ENCODE measurements at places on chromosomes 12 and 14.

GRCh38 chr14:48454887-48455286 is 779.5 kb upstream of the MDGA2 start:
- H3K36me3 ChIP-seq = no peaks in the 10 kb centered on the region
- H3K27me3 ChIP-seq = no peaks in the 10 kb centered on the region
- no peak overlapping the region for H3K27ac ChIP-seq
- H3K4me1 ChIP-seq = no peaks in the 10 kb centered on the region
- DNase-seq = no peak
- H3K4me3 ChIP-seq = no peak overlapping the region

DNA sequence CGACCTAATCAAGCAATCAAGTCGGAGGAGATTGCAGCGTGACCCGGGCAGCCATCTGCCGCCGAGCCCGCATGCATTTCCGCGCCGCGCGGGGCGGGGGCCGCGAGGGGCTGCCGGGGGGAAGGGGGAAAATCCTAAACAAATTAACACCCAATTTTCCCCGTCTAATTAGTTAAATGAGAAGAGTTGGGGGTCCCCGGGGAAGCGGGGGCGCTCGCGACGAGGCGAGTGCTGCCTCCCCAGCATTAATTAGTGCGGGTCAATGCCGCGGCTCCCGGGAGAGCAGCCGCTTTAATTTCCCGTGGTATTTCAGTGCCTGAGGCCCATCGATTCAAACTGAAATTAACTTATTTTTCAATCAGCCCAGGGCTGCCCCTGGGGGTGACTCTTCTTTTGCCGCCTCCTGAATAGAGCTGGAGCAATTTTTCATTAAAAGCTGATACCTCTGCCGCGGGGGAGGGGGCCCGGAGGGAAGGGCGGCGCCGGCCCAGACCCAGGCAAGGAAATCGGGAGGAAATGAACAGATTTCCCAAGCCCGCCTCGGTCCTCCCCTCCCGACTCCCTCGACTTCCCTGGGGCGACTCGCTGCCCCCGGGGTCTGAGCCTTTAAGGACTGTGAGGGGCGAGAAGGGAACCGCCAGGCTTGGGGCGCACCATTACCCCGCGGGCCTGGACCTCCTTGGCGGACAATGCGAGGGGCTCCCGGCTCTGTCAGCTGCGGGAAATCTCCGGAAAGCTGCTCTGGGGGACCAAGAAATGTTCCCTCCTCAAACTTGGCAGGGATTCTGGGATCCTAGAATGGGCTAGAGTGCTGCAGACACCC is 18.9 kb downstream of the VSX2 start:
- peaks cover 28% of the 10 kb centered on the region for H3K27me3 ChIP-seq
- H3K4me1 ChIP-seq = peaks cover 3% of the 10 kb centered on the region
- no peak overlapping the region for H3K27ac ChIP-seq
- H3K4me3 ChIP-seq = peak overlapping the region; percentile 77
- no peak for DNase-seq

DNA sequence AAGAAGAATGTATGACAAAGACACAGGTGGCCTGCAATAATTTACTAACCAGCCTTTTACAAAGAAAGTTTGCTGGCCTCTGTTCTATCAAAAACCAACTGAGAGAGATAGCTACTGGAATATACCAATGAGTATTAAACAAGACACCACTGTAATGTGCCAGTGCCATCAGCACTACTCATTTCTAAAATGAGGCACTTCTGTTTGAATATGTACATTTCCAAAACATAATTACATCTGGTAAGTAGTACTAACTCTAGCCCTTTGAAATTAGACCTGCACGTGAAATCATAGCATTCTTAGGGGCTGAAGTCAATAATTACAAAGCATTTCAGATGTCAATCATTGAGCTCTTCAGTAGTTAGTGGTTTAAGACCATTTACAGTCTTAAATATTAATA is 6.9 kb upstream of the SYCP3 start:
- peaks cover 4% of the 10 kb centered on the region for H3K4me1 ChIP-seq
- H3K27me3 ChIP-seq = no peaks in the 10 kb centered on the region
- no peak for DNase-seq
- H3K36me3 ChIP-seq = peaks cover 46% of the 10 kb centered on the region

DNA sequence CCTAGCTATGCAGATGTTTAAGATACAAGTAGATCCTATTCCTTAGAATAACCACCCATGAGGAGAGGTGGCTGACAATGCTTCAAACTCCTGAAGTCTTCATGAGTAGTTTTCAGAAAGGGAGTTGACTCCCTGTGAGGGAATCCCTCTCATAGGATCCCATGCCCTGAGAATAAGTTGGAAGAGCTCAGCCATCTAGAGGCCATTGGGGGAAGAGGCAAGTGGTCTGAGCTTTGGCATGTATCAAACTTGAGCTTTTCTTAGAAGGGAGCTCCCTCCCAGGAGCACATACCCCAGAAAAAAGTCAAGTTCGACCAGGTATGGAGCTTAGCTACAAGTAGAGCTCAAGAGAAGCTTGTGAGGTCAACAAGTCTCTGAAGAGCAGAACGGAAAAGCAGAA is 165.7 kb upstream of the RBM19 start:
- H3K4me1 ChIP-seq = no peaks in the 10 kb centered on the region
- no peaks in the 10 kb centered on the region for H3K36me3 ChIP-seq
- no peak for DNase-seq
- H3K27me3 ChIP-seq = no peaks in the 10 kb centered on the region

GRCh38 chr12:131092901-131093603 is 139.3 kb downstream of the ADGRD1 start:
- DNase-seq = peak; percentile 82
- no peak overlapping the region for H3K27ac ChIP-seq

GRCh38 chr14:101234244-101234937 is 326.9 kb upstream of the DIO3 start:
- peaks cover 3% of the 10 kb centered on the region for H3K27me3 ChIP-seq
- H3K4me3 ChIP-seq = no peak overlapping the region
- no peaks in the 10 kb centered on the region for H3K36me3 ChIP-seq
- H3K27ac ChIP-seq = no peak overlapping the region
- DNase-seq = peak; percentile 49

- H3K27ac ChIP-seq = no peak overlapping the region
- no peak overlapping the region for H3K4me3 ChIP-seq
- no peaks in the 10 kb centered on the region for H3K36me3 ChIP-seq
- no peaks in the 10 kb centered on the region for H3K27me3 ChIP-seq
- no peaks in the 10 kb centered on the region for H3K4me1 ChIP-seq
- DNase-seq = no peak
Observed at GRCh38 chr12:125856896-125857295, 791.7 kb downstream of the AACS start.

DNA sequence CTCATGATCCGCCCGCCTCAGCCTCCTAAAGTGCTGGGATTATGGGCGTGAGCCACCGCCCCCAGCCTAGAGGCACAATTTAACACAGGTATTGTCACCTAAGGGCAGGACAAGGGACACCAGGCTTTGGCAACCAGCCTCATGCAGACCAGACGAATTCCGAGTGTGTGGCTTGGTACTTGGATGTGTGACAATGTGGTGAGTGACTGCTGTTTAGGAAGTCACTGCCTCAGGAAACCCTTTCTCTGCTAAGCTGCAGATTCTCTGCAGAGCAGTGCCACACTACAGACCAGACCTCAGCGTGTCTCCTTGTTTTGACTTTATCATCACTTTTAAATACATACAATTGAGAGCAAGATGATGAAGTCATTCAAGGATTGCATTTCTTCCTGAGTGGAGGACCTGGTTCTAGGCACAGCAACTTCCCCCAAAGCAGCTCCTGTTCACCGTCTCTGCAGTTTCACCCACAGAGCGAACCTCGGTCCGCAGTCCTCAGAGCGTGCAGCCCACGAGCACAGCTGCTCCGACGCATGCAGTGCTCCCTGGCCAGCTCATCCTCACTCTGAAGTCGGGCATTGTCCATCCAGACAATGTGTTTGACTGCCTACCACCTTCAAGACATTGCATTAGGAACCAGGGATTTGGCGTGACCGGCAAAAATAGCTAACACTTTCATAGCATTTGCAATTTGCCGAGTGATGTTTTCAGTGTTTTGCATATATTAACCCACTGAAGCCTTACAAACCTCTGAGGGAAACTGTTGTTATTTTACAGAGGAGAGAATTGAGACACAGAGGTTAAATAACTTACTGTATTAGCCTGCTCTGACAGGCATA is 235.2 kb downstream of the CHST11 start:
- no peaks in the 10 kb centered on the region for H3K36me3 ChIP-seq
- H3K4me1 ChIP-seq = peaks cover 18% of the 10 kb centered on the region
- H3K27me3 ChIP-seq = no peaks in the 10 kb centered on the region
- H3K4me3 ChIP-seq = no peak overlapping the region

DNA sequence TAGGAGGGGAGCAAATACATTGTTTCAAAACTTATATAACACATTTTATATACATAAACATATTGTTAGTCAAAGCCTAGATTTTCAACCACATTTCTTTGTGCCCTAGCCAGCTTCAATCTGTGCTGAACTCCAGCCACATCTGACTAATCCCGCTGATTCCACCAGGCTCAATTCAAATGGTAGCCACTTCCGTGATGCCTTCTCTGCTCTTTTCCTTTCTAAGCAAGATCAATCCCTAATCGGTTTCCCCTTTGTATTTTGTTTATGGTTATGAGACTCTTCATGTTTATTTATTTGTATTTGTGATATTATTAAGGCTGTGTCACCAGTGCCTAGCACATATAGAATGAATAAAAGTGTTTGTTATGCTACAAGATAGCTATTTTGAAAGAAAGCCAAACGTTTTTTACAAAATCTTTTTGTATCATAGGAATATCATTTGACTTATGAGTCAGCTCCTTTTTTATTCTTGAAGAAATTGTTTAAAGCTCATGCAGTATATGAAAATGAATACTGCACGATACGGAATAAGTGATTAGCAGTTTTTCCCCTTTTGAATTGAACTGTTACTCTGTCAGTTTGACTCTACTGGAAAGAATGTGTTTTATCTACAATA is 110.2 kb downstream of the PLEKHA5 start:
- DNase-seq = no peak
- peak overlapping the region; percentile 2 for H3K4me3 ChIP-seq
- H3K27me3 ChIP-seq = no peaks in the 10 kb centered on the region
- H3K4me1 ChIP-seq = peaks cover 71% of the 10 kb centered on the region

DNA sequence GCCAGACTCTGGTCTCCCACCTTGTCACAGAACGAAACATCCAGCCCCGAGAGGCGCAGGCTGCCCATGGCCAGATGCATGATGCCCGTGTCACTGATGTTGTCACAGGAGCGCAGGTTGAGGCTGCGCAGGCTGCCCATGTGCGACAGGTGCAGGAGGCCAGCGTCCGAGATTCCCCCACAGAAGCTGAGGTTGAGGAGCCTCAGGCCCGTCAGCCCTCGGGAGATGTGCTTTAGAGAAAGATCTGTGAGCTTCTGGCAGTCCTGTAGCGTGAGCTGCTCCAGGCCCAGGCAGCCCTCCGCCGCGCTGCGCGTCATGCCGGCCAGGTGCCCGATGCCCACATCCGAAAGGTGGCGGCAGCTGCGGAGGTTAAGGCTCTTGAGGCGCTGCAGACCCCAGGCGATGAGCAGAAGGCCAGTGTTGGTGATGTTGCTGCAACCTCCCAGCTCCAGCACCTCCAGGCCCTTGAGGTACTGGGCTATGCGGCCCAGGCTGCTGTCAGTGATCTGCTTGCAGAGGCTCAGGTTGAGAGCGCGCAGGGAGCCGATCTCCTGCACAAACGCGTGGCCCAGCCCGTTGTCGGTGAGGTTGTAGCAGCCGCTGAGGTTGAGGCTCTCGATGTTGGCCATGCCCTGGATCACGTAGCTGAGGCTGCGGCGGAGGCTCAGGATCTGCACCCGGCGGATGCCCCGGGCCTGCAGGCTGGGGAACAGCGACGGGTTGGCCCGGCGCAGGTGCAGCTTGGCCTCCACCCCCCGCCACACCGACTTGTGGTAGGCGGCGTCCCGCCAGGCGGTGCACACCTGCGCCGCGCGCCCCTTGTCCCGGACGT is 991 bp downstream of the FBXL14 start:
- H3K27me3 ChIP-seq = no peaks in the 10 kb centered on the region
- H3K27ac ChIP-seq = peak overlapping the region; percentile 91
- no peaks in the 10 kb centered on the region for H3K36me3 ChIP-seq
- H3K4me3 ChIP-seq = peak overlapping the region; percentile 89
- no peak for DNase-seq

DNA sequence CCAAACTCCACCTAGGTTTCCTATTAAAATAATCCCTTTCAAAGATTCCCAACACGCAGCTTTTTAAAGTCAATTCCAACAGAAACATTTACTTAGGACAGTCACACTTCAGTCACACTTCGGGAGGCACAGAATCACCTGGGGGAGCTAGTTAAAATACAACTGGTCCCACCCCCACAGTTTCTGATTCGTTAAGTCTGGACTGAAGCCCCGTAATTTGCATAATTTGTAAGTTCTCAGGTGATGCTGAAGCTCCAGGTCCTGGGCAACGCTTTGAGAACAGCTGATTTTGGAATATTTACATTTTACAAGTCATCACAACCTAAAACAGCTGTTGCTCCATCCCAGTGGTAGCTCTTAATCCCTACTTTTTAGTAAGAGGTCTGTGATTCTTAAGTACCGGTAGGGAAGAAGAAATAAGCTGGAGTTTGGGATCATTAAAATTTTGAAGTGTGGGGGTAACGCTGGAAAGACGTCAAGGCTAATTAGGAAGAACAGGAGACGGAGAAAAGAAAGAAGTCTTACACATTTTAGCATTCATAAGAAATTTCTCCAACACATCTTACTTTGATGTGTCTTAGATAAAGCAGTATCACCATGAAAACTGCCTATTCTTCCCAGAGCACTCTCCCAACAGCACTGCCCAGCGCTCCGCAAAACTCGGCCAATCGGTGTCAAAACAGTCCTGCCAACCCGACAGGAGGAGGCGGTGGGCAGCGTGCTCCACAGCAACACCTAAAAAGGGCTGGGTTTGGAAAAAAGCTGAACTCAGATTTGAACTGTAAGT is 1.1 kb downstream of the IPO8 start:
- H3K4me1 ChIP-seq = peaks cover 55% of the 10 kb centered on the region
- no peaks in the 10 kb centered on the region for H3K36me3 ChIP-seq
- DNase-seq = no peak
- H3K27me3 ChIP-seq = no peaks in the 10 kb centered on the region
- H3K4me3 ChIP-seq = peak overlapping the region; percentile 95

GRCh38 chr12:45124485-45125155 is 73.7 kb upstream of the DBX2 start:
- H3K27me3 ChIP-seq = peaks cover 49% of the 10 kb centered on the region
- no peaks in the 10 kb centered on the region for H3K4me1 ChIP-seq
- H3K36me3 ChIP-seq = no peaks in the 10 kb centered on the region
- no peak for DNase-seq

DNA sequence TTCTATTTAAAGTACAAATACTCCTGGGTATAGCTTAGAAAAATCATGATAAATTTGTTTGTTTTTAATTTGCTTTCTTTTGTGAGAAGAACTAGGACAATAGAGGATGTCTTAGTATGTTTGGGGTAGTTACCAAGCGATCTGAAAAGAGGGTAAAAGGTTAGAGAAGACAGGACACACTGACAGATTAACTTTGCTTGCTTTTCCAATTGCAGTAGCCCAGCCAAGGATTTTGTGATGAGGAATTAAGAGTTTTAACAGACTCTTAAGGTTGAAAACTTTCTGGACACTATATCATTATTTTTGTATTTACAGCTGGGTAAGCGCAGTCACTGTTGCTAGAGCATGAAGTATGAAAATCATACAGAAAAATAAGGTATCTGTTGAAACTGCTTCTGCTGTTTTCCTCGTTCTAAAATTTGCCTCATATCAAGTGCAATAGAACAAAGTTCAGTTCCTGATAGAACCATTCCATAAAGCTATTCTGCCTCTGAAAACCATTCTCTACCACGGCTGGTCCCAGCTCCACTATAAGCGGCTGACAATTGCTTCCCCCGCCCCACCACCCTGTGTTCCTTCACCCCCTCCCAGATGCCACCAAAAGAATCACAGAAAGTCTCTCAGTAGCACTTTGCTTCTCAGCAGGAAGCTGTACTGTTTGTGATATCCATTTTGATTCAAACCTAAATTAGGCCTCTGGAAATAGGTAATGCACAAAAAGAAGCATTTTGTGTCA is 413.4 kb downstream of the BCAT1 start:
- H3K36me3 ChIP-seq = no peaks in the 10 kb centered on the region
- H3K4me3 ChIP-seq = no peak overlapping the region
- H3K27ac ChIP-seq = no peak overlapping the region
- peaks cover 60% of the 10 kb centered on the region for H3K4me1 ChIP-seq
- no peaks in the 10 kb centered on the region for H3K27me3 ChIP-seq
